Activated CD8-positive, alpha-beta T cell treated with anti-CD3 and anti-CD28 coated beads for 36 hours (primary cell): ENCODE measurements at places on chromosomes 3 and 15. TPM values are rescaled to one million over a fixed set of nuclear protein-coding genes. Genes with fewer than 3 reads are reported as not detected.

Gene PLA2G4B
- total RNA-seq: 4.8 TPM

Gene CHRNB4
- not detected for total RNA-seq

Gene GMPS
- total RNA-seq: 143 TPM

Gene CAMK2N2
- 0.18 TPM for total RNA-seq

Gene SAMD7
- total RNA-seq: not detected

GRCh38 chr15:41513506-41514227, at the start of gene LTK:
Gene LTK, minus strand, starts transcription at chr15:41513827. Its CDS starts 118 bp downstream, at chr15:41513709.
- peak; percentile 63 for DNase-seq

GRCh38 chr15:75347222-75348033, 589 bp downstream of the NEIL1 start:
- peak; percentile 76 for DNase-seq

DNA sequence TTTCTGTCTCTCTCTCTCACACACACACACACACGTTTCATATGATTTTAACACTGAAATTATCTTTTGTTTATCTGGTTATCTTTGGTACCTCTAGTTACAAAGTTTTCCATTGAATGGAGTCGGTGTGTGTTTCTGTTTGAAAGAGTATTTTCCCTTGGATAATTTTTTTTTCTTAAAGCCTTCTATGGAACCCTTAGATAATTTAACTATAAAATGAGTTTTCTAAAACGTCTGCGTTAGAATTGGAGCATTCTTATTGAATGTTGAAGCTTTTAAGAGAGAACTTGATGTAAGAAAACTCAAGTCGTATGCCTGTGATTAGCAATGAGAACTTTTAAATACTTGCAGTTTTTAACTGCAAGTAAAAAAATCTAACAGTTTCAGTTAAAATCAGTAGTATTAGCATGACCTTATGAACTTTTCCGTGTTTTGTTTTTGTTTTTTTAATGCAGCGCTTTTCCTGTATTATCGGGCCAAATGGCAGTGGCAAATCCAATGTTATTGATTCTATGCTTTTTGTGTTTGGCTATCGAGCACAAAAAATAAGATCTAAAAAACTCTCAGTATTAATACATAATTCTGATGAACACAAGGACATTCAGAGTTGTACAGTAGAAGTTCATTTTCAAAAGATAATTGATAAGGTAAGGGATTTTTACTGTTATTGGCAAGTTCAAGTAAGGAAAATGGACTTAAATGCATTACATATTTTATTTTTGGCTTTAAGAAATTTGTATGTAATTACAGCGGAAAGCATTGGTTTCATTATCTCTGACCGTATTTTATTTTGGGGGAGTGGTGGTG, 3.0 kb downstream of the SMC4 start:
- DNase-seq: no peak

- no peak for DNase-seq
Observed at GRCh38 chr3:114867359-114867758, 279.7 kb downstream of the ZBTB20 start.

DNA sequence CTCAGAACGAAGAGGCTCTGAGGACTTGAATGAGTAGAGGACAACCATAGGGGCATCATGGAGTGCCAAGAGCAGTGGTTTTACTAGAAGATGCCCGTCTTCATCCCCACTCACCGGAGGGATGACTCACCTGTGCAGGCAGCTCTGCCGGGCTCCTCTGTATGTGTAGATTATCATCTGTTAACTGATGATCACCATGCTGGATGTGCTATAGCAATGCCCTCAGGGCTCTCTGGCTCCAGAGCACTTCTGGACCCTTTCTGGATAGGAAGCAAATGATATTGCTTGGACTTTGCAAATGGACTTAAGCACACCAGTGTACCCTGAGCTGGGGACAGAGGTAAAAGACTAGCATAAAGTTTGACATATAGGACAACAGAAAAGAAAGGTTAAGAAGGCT, 10.2 kb upstream of the TGFBR2 start:
- DNase-seq: no peak

DNA sequence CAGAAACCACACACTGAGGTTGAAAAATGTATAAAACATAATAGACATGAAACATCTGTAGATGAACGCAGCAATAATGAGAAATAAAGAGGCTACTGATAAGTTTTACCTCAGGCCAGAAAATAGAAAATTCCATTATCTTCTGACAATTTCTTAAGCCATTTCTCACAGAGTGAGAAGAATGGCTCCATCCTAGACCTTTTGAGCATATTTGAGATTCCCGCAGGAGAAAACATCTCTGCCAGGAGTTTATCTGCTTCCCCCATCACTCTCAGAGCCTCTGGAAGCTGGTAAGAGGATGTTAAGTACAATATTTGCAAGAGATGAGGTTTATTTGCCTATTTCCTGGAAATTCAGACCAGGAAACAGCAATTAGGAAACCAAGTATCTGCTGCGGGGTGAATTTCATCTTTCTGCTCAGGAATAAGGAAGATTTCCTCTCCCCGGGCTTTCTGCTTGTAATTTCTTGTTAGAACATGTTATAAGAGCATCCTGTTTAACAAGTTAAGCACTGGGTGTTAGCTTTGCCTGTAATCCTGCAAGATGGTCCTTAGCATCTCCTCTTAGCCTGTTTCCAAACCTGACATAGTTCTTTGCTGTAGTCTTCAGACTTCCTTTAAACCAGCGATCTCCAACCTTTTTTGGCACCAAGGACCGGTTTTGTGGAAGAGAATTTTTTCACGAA, 54.8 kb downstream of the ATP13A4 start:
- DNase-seq: no peak

DNA sequence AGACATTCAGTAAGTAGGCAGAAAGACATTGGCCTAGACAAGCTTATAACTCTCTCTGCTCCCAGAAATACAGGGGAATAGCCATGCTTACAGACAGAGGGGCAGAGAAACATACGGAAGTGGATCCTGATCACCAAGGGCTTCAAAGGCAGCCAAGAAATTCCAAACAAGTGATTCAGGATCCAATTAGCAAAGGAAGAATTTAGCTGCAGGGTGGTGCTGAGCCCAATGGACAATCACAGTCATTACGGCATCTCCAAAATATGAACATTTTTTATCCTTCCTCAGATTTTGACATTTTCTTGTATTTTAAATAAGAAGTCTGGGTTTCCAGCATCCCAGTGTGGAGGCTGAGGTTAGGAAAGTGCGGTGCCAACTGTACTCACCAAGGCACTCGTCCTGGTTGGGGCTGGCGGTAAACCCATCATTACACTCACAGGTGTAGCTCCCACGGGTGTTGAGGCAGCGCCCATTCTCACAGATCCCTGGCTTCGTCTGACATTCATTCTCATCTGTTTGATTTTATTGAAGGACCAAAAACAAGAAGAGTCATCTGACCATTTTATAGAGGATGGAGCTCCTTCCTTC, 96.8 kb downstream of the DUT start:
- no peak for DNase-seq

- DNase-seq: no peak
Observed at GRCh38 chr15:85142312-85142711, 160.7 kb downstream of the PDE8A start.

DNA sequence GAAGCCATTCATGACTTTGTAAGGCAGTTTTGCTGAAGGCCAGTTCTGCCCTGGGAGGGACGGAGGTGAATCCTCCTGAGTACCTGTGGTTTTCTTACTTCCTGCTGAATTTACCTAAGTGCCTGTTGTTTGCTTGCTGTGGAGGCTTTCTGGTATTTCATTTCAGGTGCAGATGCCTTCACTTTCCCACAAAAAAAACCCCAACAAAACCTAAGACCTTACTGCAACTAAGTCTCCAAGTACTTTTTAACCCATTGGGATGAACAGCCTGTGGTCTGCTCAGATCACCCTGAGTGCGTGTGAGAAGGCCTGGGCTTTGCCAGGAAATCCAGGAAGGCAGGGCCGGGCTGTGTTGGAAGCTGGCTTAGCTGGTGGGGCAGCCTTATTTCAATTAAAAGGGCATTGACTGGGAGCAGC, 65.3 kb downstream of the IGF1R start:
- DNase-seq: peak; percentile 15

DNA sequence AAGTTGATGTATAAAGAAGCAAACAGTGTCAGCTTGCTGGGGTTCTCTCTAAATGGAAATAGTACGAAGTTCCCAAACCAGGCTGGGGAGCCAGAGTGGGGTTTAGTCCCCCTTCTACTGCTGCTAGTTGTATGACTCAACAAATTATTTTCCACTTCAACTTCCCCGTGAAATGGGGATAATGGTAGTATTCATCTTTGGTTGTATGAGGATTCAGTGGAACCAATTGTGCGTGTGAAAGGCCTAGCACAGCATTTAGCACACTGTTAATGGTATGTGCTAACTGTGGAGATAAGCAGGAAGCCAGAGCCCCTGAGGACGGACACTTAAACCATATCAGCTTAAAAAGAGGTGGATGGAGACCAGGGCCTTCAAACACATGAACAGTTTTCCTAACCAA, 4.2 kb downstream of the SORD start:
- DNase-seq: no peak

- DNase-seq: peak; percentile 96
Observed at GRCh38 chr15:43105778-43106485, at the start of gene UBR1. Gene UBR1, minus strand, starts transcription at chr15:43106038. Its CDS starts 16 bp downstream, at chr15:43106022.

DNA sequence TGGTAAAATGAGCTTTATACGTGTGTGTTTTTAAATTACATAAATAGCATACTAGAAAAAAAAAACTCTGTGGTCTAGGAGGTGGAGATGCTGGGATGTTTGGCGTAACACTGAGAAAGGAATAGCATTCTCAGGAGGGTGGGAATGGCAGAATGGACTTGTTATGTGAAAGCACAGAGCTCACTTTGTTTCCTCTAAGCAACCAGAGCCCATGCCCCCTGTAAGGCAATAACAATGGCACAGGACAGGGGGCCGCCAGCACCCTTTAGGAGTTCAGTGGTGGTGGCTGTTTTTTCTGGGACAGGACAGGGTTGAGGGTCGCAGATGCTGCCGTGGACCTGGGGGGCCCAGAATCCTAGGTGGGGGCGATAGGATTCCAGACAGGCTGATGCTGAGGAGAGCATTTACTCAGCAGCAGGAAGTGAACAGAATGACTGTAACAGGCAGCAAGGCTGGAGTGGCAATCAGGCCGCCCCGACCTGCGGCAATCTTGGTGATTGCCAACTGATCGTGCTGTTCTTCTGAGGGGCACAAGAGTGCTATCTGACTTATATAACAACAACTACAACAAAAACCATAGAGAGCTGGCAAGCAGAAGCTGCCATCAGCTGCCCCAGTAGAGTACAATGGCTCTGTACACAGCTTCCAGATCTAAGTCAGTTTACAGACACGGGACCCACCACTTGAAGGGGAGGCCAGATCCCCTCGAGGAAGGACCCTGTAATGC, 160.4 kb downstream of the UACA start:
- no peak for DNase-seq

GRCh38 chr3:128063865-128064264, 11.6 kb downstream of the SEC61A1 start:
- no peak for DNase-seq

DNA sequence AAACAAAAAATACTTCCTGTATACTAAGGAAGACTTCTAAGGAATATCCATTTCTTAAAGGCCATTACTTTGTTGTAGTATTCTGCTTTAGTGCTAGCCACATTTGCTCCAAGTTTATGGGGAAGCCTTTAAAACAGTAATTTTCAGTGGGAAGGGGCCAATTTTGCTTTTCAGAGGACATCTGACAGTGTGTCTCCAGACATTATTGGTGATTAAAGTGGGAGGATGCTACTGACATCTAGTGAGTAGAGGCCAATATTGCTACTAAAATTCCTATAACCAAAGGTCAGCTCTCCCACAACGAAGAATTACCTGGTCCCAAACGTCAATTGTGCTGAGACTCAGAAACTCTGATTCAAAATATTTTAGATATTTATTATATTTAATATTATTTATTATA, 24.8 kb downstream of the SLC28A2 start:
- DNase-seq: no peak

DNA sequence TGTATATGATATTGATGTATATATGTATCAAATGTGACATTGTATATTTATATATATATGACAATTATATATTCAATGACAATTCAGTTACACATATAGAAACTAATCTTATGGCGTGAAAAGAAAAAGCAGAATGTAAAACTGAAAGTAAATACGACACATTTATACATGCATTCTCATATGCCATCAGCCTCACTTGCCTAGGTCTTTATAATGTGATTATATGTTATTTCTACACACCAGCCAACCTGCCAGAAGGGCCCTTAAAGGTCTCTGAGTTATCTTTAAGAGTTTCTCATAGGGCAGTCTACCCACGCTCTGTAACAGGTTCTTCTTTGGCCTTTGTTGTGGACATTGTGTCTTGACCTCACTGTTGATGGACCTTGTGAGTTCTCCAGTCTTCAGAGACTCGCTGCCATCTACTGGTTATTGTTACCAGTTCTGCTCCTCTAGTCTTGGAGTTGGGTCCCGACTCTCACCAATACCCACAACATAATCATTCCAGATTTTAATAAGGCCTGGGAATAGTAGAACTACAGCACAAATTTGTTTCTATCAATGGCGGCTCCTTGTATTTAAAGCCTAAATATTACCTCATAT, 371.5 kb upstream of the GOLIM4 start:
- no peak for DNase-seq

GRCh38 chr3:192239956-192240355, 487.4 kb downstream of the FGF12 start:
- DNase-seq: no peak
